ENCODE measurements at places on chromosomes 3 and 15. TPM values are rescaled to one million over a fixed set of nuclear protein-coding genes. Genes with fewer than 3 reads are reported as not detected.
A peak's percentile ranks its signal among the peaks of the same experiment; 100 is the strongest.

GRCh38 chr3:50297896-50298725 is 1.1 kb downstream of the HYAL3 start:
- DNase-seq = no peak

GRCh38 chr3:123792473-123793201 is 91.5 kb downstream of the MYLK start:
- no peak for DNase-seq

DNA sequence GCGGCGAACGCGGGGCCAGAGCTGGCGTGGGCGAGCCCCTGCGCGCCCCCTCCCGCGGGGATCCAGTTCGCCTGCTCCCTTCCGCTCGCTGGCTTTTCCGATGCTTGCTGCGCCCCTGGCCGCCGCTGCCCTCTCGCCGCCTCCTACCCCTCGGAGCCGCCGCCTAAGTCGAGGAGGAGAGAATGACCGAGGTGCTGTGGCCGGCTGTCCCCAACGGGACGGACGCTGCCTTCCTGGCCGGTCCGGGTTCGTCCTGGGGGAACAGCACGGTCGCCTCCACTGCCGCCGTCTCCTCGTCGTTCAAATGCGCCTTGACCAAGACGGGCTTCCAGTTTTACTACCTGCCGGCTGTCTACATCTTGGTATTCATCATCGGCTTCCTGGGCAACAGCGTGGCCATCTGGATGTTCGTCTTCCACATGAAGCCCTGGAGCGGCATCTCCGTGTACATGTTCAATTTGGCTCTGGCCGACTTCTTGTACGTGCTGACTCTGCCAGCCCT is 721 bp downstream of the P2RY1 start:
- DNase-seq = no peak

- DNase-seq = no peak
Observed at GRCh38 chr3:117107946-117108345, 398.4 kb downstream of the TUSC7 start.

DNA sequence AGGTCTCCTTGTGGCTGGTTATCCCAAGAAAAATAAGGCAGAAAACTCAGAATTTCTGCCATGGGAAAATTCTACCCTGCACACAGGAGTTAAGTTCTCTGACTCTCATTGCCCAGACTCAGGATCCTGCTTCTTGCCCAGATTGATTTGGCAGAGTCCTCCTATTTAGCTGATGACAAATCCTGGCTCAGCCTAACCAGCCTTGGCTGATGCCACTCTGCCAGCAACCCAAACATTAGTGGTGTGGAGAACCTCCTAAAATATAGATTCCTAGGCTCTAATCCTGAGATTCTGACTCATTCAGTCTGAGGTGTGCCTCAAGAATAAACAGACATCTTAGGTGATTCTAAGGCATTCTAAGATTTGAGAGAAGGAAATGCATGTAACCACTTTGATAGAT is 60.5 kb upstream of the ACTC1 start:
- DNase-seq = no peak

- no peak for DNase-seq
Observed at GRCh38 chr3:139491027-139491700, 14.8 kb upstream of the RBP2 start.

GRCh38 chr3:182180654-182181385 is 469.1 kb downstream of the SOX2 start:
- no peak for DNase-seq

GRCh38 chr15:35089551-35089950 is 4.5 kb upstream of the NANOGP8 start:
- DNase-seq = no peak

DNA sequence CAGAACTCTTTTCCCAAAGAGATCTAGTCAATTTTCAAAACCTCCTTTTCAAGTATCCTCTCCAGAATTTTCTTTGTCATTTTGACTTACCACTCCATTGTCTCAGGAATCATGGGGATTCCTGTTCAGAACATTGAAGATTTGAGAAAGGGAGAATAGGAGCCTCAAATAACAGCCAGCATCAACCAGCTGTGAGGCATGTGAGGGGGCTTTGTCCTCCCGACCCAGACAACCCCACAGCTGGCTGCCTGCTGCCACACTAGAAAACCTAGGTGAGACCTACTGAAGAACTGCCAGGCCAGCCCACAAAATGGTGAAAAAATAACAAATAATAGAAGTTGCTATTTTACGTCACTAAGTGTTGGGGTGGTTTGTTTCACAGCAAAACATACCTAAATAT is 5.9 kb upstream of the ARHGEF26 start:
- DNase-seq = no peak

DNA sequence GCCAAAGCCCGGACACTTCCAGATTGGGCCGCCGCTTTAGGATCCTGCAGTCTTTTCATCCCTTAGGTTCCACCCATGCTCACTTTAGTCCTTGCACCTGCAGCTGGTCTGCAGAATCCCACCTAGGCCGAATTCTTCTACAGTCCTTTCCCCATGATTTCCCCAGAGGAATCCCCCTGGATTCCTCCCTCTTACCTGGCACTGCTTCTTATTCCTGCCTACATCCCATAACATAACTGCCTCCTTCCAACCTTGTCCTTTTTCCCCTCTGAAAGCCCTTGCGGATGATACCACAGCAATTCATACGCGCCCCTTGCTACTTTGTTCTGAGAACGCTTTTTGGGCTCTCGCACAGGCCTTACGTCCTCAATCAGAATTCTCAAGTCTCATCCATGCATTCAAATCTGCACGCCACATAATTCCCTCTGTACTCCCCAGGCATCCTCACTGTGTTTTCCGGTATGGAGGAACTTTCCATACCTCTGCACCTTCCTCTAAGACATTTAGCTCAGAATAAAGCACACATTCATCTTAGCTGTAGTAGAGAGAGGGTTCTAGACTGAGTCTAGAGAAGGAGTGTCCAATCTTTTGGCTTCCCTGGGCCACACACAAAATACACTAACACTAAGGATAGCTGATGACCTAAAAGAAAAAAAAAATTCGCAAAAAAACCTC is 619 bp downstream of the EIF2AK4 start:
- no peak for DNase-seq

GRCh38 chr15:40691737-40692136 is 3.2 kb upstream of the RAD51 start:
- DNase-seq = no peak

DNA sequence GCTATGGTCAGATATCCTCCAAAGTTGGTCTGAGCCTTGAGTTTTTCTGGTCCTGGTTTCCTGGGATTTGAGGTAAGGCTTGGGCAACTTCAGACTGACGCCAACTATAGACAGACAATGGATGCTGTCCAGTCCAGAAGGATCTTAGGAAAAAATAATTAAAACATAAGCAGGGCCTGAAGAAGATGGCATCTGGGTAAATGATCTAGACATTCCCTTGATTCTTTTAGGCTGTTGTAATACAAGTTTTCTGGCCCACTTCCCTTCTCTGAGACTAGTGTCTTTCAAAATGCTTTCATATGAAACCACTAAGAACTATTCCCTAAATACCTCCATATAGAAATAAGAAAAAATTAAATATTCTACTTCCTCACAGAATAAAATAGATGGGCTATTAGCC is 47.7 kb upstream of the PLXND1 start:
- no peak for DNase-seq

GRCh38 chr3:23490459-23490858 is 287.3 kb downstream of the UBE2E2 start:
- no peak for DNase-seq

DNA sequence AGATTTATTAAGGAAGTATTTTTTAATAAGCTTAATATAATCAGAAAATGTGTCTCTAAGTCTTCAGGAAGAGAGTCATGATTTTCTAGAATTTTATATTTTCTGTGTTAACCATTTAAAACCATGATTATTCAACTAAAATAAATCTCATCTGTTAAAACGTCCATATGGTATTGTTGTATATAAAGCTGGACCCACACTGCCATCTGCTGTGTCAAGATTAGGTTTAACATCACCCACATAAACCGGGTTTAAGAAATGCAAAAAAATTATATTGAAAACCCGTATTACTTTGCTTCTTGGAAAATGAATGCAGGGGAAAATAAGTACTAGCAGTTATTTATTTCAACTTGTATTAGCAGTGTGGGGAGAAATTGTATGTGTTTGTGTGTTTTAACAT is 9.5 kb upstream of the CCDC66 start:
- DNase-seq = no peak

DNA sequence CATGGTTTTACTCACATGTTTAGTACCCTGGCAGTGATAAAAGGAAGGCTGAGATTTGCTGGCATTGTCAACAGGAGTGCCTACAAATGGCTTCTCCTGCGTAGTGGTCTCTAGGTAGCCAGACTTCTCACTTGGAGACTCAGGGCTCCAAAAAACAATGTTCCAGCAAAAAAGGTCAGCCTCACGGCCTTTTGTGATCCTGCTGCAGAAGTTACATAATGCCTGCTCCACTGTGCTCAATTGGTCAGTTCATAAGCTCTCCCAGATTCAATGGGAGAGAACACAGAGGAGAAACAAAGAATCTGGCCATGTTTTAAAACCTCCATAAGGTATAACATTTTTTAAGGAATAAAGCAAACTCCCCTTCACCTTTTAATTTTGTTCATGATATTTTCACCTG is 76.1 kb upstream of the CMSS1 start:
- DNase-seq = no peak

DNA sequence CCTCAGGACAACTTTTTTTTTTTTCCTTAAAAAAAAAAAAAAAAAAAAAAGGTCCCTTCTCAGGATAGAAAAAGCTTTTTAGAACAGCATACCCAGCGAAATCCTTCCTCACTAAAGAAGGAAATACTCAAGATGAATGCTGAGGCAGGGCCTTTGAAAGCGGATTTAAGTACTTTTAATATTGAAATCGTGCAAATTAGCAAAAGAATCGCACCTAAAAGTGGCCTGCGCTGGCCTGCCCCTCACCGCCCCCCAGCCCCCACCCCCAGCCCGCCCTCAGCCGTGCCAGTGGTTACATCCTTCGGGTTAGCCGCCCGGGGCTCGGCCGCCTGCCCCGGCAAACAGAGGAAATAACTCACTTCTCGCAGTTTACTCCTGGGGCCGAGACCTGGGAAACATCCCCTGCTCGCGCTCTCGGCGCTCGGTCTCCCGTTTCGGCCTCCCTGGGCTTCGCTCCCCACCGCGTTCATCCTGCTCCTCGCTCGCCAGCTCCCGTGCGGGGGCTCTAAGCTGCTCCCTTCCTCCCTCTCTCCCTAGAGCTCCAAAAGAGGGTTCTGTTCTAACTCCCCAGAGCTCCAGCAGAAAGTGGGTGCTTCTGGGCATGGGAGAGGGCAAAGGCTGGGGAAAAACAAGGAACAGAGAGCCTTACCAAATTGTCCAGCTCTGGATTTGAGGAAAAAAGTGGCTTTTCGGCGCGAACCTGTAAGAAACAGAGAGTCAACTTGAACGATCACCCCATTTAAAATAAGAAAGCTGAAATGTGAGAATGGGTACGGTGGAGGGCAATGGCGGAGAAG is 5.2 kb downstream of the MEIS2 start:
- DNase-seq = no peak

DNA sequence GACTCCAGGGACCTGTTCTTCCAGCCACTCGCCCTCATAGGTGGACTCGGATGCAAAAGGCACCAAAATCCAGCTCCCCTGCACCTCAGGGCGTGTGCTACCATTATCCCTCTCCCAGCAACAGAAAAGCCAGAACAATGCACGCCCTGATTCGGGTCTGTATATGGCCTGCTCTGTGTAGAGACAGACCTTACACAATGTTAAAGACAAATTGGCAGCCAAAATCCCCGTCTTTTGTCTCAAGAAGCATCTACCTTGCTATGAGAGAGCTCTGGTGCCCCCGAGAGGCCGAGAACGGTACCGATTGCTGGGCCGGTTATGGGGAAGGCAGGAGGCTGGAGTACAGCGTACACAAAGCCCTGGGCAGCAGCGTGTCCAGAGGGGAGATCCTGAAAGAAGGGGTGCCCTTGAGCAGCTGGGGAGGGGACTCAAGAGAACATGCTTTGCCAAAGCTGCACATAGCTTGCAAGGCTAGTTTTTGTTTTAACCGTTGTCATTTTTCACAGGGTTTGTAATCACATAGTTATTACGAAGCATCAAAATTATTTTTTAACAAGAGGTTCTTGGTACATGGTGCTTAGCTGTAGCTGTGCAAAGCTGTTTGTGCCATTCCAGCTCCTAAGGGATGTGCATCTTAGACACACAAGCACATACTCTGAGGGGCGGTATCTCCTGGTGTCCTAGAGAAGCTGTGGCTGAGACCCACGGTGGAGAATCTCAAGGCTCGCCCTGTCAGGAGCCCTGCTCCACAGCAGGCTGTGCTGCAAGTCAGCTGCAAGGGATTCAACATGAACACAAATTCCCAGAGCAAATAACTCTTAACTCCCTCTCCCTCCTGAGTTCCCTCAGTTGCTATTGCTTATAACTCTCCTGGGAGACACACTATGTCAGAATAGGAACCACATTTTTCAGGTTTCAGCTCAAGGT is 461.5 kb upstream of the PPP2R3A start:
- DNase-seq = peak; percentile 40

- no peak for DNase-seq
Observed at GRCh38 chr3:31433679-31433992, 99.1 kb upstream of the STT3B start.

DNA sequence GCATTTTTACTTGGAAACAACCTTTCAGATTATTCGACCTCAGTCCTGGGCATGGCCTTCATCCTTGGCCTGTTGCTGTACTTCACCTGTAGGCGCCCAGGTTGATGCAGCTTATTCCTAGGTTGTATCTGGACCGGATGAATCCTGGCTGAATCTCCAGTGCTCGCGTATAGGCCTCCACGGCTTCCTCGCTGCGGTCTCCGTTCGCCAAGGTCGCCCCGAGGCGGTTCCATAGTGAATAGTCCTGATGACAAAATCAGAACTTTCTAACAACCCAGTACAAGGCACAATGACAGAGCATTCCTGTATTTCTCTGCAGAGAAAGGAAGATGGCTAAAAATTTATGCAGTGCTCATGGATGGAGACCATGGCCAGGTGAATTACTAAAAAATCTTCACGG is 154.7 kb downstream of the USP13 start:
- no peak for DNase-seq

GRCh38 chr3:128289534-128289933 is 136.3 kb downstream of the EEFSEC start:
- DNase-seq = no peak

- DNase-seq = no peak
Observed at GRCh38 chr3:129046037-129046731, 14.4 kb upstream of the GP9 start.

GRCh38 chr15:67079361-67079760 is 14.0 kb downstream of the SMAD3 start:
- no peak for DNase-seq

Gene TPRG1
- polyA plus RNA-seq = 0.22 TPM

Gene ZNF660
- 8.2 TPM for polyA plus RNA-seq

Gene MYH15
- 0.42 TPM for polyA plus RNA-seq

Gene ANKRD34C
- 0.09 TPM for polyA plus RNA-seq

Gene SUCLG2
- 89.7 TPM for polyA plus RNA-seq

Gene TFG
- polyA plus RNA-seq = 152 TPM

Gene SPSB4
- 16.1 TPM for polyA plus RNA-seq

Gene IP6K1
- polyA plus RNA-seq = 55.9 TPM

Gene ULK4
- polyA plus RNA-seq = 4.7 TPM

Gene AHSG
- 0.72 TPM for polyA plus RNA-seq
